SK-N-SH treated with all-trans-retinoic acid at 6 μM for 48 hours (cell line): ENCODE measurements at places on chromosomes 7 and 10.

DNA sequence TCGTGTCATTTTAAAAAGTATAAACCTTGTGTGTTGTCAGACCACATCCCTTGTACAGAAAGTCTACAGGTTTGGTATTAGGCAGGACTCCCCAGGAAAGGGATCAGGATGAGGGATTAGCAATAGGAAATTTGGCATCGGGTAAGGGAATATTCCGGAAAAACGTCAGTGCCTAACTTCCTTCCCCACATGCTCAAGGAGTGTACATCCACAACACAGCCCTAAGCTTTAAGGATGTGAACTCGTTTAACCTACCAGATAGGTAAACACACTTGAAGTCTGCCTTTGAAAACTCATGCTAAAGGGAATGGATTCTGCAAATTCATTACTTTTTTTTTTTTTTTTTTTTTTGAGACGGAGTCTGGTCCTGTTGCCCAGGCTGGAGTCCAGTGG lies 194.9 kb downstream of the SKIDA1 start:
- ATAC-seq: no peak

DNA sequence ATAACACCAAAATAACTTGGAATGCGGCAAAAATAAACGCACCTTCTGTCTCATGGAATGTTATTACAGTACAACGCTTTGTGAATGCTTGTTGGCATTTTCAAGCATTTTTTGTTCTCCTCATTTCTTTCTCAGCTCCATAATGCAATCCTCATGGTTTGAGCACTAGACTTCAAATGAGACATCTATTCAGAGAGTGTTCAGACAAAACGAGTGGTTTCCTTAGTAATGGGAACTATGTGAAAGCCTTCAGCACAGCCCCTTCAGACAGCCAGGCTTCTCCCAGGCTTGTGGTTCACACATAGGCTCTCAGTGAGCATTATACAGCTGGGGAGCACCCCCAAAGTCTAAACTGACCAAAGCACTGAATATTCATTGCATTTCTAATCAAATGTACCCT lies 8.6 kb upstream of the LRRN3 start:
- ATAC-seq: peak; percentile 28; the same call in 2 of the 3 replicates

GRCh38 chr7:40793132-40793531 lies 658.3 kb downstream of the SUGCT start:
- ATAC-seq: peak; percentile 55

GRCh38 chr10:70508912-70509756 lies 30.6 kb downstream of the PALD1 start:
- ATAC-seq: no peak
